ENCODE measurements at places on chromosomes 7 and 10.

- DNase-seq: no peak
These were observed 57.6 kb upstream of the SLC35B4 start for GRCh38 chr7:134374291-134374690.

GRCh38 chr7:73423519-73424488 lies 9.8 kb upstream of the FZD9 start:
- no peak for DNase-seq

- no peak for DNase-seq
These were observed 13.5 kb upstream of the ADRB1 start for GRCh38 chr10:114030140-114030539.

DNA sequence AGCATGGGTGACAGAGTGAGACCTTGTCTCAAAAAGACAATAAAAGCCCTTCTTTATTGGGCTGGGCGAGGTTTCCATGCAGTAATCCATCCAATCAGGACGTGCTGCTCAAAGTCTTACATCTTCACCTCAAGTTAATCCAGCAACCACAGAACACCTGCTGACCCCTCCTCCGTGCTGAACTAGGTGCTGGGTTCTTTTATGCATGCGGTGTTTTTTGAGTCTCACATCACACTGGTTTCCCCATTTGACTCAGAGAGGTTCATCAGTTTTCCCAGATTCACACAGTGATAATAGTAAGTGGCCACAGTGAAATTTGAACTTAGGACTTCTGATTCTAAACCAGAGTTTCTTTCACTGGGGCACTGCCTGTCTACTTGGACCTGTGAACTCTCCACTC lies 58.3 kb upstream of the GTF2I start:
- no peak for DNase-seq

GRCh38 chr7:131538813-131539179 lies 17.6 kb downstream of the PODXL start:
- no peak for DNase-seq

DNA sequence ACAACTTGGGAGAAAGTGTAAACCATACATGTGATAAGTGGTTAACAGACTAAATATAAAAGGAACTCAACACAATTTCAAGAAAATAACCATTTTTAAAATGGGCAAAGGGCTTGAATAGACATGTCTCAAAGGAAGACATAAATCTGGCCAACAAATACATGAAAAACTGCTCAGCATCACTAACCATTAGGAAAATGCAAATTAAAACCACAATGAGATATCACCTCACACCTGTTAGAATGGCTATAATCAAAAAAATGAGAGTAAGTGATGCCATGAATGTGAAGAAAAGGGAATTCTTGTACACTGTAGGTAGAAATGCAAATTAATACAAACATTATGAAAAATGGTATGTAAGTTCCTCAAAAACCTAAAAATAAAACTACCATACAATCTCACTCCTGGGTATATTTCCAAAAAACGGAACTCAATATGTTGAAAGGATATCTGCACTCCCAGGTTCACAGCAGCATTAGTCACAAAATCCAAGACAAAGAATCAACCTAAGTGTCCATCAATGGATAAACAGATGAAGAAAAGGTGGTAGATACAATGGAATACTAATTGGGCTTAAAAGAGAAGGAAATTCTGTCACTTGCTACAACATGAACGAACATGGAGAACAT lies 5.6 kb downstream of the SNX13 start:
- no peak for DNase-seq

DNA sequence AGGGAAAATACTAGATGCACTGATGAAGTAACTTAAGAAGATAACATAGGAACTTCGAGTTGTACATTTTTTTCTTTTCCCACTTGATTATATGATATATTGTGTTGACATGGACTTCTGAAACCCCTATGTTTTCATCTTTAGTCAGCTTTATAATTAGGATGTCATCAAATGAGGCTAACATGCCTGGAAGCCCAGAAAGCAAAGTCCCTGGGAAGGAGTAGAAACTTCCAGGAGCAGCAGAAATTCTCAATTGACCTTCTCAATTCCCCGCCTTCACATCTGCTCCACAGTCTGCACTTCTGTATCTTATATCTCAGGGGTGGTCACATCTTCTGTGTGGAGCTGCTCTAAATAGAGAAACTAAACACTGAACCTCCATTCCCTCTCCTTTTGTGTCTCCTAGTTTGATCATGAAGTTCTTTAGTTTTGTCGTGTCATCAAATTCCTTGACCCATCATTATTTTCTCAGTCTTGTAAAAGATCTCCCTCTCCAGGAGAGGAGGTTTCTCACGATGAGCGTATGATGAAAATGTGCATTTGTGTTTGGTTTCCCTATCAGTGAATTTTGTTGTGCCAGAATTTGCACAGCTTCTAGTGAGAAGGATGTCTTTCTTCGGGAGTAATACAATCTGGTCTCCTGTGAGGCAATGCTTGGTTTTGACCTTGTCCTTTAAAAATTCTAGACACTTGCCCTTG lies 303.3 kb downstream of the SUGCT start:
- DNase-seq: no peak

GRCh38 chr7:24349339-24349738 lies 65.3 kb downstream of the NPY start:
- no peak for DNase-seq

- no peak for DNase-seq
These were observed 150.2 kb downstream of the SEC23IP start for GRCh38 chr10:120042705-120043104.

GRCh38 chr10:24597426-24597825 lies 126.3 kb downstream of the ARHGAP21 start:
- DNase-seq: no peak

DNA sequence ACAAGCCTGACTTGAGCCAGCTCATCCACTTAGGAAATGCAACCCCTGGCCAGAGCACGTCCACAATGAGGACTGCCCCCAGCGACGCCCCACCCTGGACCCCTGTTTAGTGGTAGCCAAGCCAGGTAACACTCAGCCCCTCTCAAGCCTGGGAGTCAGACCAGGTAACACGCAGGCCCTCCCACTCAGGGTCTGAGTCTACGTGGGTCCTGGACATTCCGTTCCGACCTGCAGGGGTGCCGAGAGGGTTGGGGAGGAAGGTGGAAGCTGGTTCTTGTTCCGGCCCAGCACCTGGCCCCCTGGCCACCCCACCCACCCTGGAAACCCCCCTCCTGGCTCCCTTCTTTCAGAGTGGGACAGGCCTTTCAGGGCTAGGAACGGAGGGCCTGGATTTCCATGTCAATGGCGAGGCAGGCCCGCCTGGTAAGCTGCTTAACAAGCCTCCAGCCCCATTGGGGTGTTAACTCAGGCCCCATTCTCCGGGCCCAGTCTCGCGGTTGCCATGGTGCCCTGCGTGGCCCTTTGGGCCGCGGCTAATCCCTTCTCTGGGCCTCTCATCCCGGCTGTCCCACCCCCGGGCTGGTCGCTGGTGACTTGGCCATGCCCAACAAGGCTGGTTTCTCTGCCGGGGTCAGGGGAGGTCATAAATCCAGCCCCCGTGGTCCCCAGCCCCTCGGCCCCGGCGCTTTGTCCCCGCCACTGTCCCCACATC lies 19.7 kb upstream of the LFNG start:
- DNase-seq: no peak

- no peak for DNase-seq
These were observed 11.3 kb upstream of the PRXL2A start for GRCh38 chr10:80397014-80397413.

DNA sequence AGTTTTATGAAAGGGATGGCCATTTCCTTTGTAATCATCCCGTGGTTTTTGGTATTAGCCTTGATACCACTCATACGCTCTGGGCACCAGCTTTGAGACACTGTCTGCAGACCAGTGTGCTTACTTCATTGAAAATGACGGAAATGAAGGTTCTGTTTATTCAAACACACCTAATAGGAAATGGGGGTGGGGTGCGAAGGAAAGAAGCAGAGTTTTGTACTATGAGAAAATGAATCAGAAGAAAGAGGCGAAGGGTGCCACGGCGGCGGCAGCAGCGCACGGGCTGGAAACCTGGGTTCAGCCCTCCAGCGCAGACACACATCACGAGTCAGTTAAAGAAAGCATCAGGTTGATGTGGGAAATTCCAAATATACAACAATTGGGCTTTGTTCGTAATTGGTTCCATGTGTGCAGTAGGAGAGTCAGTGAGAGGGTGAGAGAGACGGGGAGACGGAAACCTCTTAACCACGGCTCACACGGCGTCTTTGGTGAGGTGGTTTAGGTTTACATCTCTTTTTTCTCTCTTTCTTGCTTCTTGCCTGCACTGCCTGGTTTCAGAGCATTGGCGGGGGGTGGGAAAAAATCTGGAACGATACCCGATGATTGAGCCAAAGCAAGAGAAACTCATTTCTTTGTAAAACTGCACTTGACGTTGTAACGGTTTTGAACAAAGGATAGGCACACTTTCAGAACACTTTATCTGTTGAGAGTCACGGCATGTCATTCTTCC lies 321.2 kb downstream of the FRMD4A start:
- DNase-seq: peak; percentile 72

DNA sequence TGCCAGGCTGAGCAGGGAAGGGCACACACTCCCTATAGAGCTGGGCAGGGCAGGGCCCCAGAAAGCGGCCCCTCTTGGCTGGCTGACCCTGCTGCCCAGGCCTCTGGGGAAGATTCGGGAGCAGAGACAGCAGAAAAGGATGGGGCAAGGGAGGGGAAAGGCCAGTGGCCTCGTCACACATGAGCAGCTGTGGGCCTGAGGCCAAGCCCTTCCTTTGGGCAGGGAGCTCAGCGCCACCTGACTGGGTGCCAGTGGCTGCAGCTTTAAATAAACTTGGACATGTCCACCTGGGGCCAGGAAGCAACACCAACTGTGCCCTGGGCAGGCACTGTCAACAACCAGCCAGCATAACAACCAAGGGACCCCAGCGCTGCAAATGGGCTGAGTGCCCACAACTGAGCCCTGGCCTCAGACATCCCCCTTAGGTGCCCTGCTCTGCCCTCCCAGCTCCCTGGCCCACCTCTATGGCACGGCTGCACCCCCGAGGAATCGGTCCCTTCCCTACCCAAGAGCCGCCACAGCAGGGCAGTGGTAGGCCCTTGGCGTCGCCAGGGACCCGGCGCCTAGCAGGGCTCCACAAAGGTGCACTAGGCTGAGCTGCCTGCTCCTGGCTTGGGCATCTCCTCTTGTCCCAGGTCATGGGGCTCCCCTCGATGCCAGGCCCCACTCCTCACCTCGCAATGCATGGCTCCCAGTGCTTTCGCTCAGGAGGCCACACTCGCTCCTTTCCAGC lies 2.6 kb downstream of the CAMK2B start:
- DNase-seq: no peak

- DNase-seq: no peak
These were observed 12.5 kb downstream of the RNF32 start for GRCh38 chr7:156652886-156653568.

DNA sequence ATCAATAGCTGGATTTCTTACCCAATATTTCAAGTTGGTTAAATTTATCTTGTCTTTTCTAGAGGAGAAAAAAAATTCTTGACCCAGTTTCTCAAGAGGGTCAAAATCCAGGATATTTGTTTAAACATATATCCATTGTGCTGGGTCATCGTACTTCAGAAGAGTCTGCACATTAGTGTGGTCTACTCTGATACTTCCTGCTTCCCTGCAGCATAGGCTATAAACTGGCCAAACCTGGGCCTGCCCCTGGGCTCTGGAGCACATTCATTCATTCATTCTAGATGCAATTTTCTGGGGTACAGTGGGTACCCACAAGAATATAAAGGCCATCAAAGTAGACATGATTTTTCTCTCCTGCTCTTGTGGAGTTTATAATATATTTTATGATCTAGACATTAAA lies 142.1 kb upstream of the WNT16 start:
- DNase-seq: no peak

- DNase-seq: no peak
These were observed 90.6 kb downstream of the MARCHF5 start for GRCh38 chr10:92381543-92381954.

- no peak for DNase-seq
These were observed 187.5 kb downstream of the WDR37 start for GRCh38 chr10:1243486-1244234.

- no peak for DNase-seq
These were observed 593.6 kb downstream of the DNAJB6 start for GRCh38 chr7:157930441-157930840.

Measured in activated naive CD4-positive, alpha-beta T cell treated with anti-CD3 and anti-CD28 coated beads, Interleukin-2, amount 10 ng/mL, durations not matched to agents 7 days and 5 days (primary cell).